NCI-H1105 (cell line): ENCODE measurements at places on chromosomes 11 and 22.

DNA sequence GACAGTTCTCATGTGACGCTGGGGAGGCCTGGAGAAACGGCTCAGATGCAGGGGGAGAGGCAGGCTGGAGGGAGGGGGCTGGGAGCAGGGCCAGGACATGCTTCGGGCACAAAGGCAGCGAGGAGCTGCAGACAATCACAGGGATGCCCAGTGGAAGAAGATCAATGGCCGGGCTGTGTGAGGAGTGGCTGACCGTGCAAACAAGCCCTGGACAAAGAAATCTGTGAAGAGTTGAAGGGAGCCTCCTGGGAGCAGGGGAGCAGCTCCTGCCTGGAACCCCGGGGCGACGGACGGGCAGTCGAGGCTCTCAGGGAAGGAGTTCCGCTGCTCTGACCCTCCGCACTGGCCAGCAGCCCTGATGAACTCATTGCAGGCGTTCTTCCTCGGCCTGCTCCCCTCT lies 126.7 kb upstream of the B3GAT1 start:
- DNase-seq, result no peak

- DNase-seq, result no peak
Observed at GRCh38 chr22:27105142-27106025, 448.0 kb downstream of the MIAT start.

DNA sequence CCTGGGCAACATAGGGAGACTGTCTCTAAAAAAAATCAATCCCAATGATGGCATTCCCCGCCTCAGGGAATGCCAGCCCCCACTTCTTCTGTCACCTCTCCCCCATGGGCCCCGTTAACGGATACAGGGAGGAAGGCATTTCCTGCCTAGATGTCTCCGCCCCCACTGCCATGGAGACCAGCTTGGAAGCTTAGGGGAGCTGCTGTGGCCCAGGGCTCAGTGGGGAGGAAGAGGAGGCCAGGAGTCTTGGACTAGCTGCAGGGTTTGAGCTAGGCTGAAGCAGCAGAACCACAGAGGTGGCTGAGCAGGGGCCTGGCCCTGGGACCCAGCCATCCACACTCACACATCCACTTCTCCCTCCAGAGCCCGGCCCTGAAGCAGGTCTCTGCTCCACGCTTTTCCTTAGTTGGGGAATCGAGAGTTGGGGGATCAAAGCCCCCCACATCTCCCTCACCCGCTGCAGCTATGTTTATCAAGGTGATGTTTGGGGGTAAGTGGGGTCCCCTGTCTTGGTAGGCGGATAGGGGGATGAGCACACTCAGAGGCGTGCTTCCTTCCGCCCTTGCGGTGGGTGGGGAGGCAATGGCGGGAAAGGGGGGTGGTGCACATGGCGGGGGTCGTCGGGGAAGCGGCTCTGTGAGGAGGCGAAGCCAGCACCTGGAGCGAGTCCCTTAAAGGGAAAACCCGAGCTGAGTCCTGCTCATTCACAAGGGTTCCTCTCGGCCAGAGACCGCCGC lies at the start of gene C22orf15:
C22orf15 (plus strand) TSS at position 149 of the 737 bp plus-strand sequence; CDS start at position 466, 317 bp downstream.
- DNase-seq, result no peak

GRCh38 chr11:37394236-37394870 lies 796.3 kb upstream of the RAG2 start:
- DNase-seq, result no peak

DNA sequence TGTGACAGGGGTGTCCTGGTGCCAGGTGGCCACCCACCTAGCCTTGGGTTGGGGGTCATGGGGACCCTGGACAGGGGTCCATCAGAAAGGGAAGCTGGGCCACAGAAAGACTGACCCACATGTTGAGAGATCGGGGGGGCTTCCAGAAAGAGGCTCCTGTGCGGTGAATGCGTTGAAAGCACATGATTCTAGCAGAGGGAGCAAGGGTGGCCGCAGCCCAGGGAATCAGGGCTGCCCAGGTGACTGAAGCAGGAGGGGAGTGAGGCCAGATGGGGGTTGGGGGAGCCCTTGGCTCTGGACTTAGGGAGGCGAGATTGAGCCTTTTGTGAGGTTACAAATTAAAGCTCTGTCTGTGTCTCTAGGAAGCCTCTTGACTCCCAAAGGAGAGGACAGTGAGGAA lies 80.7 kb downstream of the MORC2 start:
- no peak for DNase-seq

DNA sequence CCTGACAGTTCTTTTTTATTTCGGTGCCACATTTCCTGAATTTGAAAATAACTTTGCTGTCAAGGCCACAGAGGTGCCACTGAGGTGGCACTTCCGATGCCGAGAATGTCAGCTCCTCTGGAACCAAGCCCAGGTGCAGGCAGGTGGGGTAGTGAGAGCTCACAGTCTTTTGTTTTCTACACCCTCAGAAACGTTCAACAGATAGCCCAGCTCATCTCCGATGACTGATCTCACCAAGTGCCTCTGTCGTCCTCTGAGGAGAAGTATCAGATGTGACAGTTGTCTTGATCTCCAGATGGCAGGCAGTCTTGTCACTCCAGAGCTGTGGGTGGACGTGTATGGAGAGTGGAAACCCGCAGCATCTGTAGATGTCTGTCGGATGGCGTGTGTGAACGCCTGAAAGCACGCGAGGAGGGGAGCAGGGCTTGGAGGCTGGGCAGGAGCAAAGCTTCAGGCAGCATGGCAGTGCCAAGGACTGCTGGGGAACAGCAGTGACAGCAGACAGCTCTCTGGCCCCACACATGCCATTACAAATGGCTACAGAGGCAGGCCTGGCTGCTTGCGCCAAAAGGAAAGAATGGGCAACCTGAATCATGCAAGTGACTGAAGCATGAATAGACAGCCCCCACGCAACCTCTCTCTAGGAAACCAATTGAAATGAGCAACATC lies 877.0 kb downstream of the OPCML start:
- DNase-seq, result no peak

- DNase-seq, result no peak
Observed at GRCh38 chr11:134585666-134586610, 173.9 kb upstream of the B3GAT1 start.

DNA sequence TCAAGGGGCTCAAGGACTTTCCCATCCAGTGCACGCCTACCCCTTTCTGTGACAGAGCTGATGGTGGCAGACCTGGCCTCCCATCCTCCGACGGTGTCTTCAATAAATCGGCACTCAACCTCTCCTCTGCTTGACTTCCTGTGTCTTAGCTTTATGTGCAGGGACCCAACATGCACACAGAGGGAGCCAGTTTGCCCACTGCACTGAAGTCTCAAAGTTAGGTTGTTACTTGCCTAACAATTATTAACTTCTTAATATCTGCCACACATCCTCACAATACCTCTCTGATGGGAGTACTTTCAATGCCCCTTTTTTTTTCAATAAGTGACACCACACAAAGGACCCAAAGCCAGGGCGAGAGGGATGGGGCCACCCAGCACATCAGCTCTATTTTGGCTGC lies 3.6 kb downstream of the IZUMO1R start:
- DNase-seq, result no peak

- DNase-seq, result no peak
Observed at GRCh38 chr11:8829556-8829955, 81.4 kb upstream of the AKIP1 start.

- no peak for DNase-seq
Observed at GRCh38 chr22:23754980-23755636, 883 bp upstream of the VPREB3 start.

DNA sequence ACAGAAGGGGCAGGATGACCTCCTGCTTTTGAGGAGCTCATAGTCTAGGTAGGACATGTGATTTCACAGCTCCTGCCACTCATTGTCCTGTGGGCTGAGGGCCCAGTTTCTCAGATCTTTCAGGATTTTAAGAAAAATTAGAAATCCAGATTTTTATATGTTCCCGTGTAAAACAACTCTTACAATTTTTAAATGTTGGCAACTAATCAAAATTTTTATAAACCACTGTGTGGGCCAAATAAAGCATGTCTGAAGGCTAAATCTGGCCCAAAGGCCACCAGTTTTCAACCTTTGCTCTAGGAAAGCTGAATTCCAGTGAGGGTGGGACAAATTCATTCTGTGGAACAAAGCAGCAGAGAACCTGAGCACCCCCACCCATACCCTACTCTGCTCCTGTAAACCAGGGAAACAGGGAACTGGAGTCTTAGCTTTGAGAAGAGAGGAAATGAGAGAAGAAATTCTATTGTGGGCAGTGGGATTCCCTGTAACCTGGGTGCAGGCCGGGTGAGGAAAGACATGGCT lies 20.6 kb downstream of the LRRC32 start:
- no peak for DNase-seq

DNA sequence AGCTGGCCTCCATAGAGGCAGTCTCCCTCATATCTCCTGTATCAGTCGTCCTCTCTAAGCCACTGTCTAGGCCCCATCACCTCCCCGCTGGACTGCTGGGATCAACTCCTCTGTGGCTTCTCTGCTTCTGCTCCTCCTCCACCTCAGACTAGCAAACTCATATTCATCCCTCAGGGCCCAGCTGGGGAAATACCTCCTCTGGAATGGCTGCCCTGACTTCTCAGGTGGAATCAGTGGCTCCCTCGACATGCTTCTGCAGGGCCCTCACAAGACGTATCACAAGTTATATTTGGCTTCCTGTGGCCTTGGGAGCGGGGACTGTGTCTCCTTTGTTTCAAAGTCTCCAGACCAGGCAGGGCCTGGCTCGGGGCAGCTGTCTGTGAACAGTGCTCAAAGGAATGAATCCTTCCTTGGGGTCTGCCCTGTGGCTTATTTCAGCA lies 10.0 kb downstream of the SLC29A2 start:
- no peak for DNase-seq

DNA sequence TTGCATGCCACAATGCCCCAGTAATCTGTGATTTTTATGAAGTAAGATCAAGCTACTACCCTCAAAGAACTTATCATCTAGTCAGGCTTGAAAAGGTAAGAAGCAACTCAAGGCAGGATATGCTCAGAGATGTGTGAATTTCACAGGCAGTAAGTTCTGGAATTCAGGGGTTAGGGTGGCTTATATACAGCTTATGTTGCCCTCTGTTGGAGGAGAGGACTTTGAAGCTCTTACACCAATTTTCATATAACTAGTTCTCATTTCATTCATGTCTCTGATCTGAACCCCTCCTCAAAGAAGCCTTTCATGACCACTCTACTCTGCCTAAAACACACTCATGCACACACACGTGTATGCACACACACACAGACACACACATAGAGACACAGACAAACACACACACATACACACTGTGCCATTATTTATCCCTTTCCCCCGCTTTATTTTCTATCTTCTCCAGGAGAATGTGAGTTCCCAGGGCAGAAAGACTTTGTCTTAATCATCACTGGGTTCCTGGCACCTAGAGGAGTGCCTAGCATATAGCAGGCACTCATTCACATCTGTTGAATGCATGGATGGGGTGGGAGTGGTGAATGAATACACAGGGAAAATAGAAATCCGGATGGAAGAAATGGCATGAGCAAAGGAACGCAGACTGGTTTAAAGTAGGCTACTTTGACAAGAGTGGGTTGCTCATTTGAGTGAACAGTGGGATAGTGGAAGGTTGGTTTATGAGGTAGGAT lies 220.7 kb upstream of the ZBED5 start:
- no peak for DNase-seq

DNA sequence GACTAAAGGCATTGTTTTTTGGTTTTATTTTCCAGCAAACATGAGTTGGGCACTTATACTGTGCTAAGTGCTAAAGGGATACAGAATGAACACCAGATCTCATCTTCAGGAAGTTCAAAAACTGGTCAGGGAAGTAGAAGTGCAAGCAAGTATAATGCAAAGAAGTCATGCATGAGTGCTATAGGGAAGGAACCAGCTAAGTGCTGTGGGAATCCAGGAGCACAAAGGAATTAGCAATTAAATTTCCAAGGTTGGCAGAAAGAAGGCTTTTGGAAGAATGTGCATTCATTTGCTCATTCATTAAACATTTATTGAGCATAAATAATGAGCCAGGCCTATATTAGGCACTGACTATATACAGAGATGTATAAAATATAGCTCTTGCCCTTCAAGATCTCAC lies 143.7 kb upstream of the ARHGAP42 start:
- no peak for DNase-seq

DNA sequence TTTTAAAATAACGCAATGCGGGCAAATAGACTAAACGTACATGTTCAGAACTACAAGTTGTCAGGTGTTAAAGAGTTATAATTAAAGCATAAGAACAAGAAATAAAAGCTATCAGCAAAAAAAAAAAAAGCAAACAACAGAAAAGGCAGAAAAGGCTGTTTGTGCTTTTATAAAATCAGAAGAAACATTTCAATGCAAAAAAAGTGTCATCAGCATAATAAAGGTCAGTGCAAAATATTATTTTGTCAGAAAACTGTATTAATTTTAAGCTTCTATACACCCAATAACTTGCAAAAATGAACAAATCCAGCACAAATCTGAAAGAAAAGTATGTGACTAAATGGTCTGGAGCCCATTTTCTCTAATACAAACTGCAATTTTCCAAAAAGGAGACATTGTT lies 23.6 kb downstream of the XKR3 start:
- DNase-seq, result no peak

DNA sequence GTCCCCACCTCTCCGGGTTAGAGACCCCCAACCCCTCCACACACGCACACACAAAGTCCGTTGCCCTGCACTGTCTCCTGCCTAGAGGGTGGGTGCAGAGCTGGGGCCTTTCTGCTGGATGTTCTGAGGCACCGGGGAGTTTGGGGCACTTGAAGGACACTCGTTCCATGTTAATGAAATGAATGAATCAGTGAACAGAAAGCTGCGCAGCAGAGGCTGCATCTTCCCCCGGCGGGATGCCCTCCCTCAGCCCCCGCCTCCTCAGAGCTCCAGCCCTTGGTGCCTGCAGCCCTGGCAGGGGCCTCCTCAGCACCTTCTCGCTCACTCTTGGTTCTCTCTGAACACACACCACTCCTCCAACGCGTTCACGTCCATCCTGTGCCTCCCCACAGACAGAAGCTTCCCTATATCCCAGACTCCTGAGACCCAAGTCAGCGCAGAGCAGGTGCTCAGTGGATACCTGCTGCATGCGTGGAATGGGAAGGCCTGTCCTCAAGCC lies 611.9 kb downstream of the TBC1D22A start:
- DNase-seq, result no peak

DNA sequence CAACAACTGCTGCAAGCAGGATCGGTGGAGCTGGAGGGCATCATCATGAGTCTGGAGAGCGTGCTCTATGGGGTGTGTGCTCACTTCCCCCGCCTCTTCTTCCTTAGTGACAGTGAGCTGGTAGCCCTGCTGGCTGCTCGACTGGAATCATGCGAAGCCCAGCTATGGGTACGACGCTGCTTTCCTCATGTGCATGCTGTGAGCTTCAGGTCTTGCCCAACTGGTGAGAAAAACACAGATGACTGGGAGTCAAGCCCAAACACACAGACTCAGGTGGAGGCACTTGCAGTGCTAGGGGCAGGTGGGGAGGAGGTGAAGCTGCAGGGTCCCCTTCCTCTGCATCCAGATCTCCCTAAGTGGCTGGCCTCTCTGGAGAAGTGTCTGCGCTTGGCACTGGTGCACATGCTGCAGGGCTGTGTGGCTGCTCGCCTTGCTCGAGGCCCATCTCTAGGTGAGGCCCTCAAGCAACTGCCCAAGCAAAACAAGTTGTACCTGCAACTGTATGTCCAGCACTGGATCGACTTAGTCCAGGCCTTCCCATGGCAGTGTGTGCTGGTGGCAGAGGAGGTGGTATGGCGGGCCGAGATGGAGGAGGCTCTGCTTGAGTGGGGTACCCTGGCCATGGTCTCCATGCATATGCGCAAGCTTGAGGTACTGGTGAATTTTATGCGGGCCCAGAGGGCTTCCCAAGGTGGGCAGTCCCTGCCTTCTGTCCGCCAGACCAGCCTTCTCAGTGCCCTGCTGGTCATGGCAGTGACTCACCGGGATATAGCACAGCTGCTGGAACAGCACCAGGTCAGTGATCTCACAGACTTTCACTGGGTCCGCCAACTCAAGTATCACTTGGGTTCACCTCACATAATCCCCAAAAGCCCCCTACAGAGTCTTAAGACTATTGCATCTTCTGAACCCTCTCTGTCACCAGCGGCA lies 48.1 kb downstream of the DNHD1 start:
- no peak for DNase-seq

GRCh38 chr11:122851366-122851966 lies 13.2 kb downstream of the CRTAM start:
- no peak for DNase-seq
